ENCODE measurements at places on chromosomes 6 and 20.
A peak's percentile ranks its signal among the peaks of the same experiment; 100 is the strongest.

GRCh38 chr6:163637524-163637923 lies 223.0 kb downstream of the QKI start:
- no peak for DNase-seq

DNA sequence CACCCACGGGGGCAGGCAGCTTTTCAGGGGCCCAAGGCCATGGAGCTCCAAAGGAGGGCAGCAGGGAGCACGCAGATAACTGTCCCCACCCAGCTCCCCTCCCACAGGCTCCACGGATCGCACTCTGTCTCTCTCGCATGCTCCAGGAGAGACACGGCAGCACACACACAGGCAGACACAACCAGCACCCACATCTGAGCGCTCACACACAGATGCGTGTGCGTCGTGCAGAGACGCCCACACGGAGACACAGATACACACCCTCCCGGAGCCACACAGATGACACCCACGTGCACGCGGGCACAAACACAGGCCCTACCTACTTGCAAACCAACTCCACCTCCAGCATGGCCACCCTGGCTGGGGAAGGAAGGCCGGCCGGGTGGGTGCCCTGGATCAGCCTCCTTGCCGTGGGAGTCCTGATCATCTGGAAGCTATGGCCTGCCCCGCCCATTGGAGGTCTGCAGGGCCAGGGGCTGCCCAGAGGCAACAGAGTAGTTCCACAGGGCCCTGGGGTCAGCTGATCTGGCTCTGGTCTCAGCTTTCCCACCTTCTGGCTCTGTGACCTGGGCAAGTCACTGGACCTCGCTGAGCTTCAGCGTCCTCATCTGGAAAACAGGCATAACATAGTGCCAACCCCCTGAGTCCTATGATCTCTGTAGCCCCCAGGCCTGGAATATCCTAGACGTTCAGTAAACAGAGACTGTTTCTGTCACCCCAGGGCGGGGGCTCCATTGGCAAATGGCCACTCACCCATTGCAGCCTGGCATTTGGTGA lies 31.5 kb downstream of the AAR2 start:
- DNase-seq = no peak

- DNase-seq = no peak
These were observed 21.9 kb downstream of the ZNF217 start for GRCh38 chr20:53571555-53572286.

DNA sequence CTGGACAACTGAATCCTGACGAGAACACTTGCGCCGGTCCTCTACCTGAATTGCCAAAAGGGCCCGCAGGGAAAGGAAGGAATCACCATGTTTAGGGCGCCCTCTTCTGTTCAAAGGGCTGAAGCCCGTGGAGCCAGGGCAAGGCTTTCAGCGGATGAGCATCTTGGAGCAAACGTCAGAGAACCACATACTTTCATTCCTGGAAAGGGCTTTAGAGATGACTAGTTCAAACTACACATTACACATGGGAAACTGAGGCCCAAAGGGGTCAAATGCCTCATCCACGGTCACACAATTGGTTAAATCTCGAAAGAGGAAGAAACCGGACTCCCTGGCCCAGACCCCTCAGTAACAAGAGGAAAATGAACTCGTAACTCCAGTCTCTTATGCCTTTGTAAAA lies 11.5 kb upstream of the ZNF133 start:
- DNase-seq = peak; percentile 55

DNA sequence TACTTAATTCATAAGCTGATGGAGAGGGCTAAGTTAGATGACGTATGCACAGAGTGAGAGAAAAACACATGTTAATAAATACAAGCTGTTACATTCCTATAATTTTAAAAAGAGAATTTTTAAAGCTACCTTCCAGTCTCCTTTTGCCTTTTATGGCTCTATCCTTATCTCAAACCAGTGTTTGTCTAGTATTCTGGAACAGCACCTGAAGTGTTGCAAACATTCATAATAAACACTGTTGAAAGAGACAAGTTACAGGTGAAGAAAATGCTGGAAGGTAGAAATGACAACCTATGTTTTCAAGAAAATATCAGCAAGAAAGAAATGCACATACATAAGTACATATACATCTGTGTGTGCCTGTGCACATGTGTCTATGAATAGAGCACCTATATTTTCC lies 409.1 kb downstream of the PKHD1 start:
- no peak for DNase-seq

- DNase-seq = no peak
These were observed 63.0 kb downstream of the ITCH start for GRCh38 chr20:34426026-34426425.

GRCh38 chr6:53301801-53302537 lies 46.8 kb downstream of the ELOVL5 start:
- no peak for DNase-seq

- DNase-seq = no peak
These were observed 141.0 kb downstream of the TFAP2C start for GRCh38 chr20:56769921-56770600.

GRCh38 chr20:13333036-13333435 lies 112.0 kb downstream of the ISM1 start:
- no peak for DNase-seq

GRCh38 chr20:63183422-63184146 lies 32.3 kb downstream of the YTHDF1 start:
- no peak for DNase-seq
